Trophoblast cell (in vitro differentiated cells and primary cell): ENCODE measurements at places on chromosomes 11 and 22.

DNA sequence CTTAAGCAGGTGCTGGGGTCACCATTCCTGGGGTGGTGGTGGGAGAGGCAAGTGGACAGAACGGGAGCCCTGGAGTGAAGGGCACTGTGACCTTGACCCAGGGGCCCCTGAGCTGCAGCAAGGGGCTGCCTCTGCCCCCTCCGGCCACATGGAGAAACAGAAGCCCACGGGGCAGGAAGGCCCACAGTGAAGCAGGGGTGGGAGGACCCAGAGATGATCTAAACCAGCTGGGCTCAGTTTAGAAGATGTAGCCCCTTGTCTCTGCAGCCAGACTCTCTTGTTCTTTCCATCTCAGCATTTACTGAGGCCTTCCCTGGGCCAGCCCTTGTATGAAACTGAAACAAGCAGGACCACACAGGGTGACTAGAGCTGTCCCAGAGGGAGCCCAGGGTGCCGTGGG, 30.5 kb downstream of the WNT11 start:
- DNase-seq: no peak

DNA sequence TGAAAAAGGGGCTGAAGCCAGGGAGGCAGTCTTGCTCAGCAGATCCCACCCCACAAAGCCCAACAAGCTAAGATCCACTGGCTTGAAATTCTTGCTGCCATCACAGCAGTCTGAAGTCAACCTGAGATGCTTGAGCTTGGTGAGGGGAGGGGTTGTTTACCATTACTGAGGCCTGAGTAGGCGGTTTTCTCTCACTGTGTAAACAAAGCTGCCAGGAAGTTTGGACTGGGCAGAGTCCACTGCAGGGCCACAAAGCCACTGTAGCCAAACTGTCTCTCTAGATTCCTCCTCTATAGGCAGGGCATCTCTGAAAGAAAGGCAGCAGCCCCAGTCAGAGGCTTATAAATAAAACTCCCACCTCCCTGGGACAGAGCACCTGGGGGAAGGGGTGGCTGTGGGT, 746.1 kb upstream of the LRRC4C start:
- DNase-seq: no peak

DNA sequence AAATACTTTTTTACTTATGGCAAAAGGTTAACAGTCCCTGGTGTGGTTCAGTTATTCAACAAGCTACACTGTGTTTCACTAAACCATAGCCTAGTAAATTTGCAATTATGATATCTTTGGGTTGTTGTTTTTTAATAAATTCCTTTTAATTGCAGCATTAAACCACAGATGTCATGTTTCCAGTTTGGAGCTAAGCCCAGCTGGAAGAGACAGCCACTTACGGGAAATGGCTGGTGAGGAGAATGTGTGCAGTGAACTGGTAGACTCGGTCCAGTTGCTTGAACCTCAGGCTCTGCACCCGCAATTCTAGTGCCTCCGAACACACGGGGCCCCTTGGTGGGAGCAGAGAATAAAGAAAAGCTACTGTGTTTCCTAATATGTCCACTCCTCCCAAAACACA, 70.8 kb downstream of the WNT11 start:
- DNase-seq: no peak

GRCh38 chr11:47987781-47988180, 7.4 kb downstream of the PTPRJ start:
- no peak for DNase-seq

GRCh38 chr11:85062659-85063058, 564.5 kb downstream of the DLG2 start:
- DNase-seq: no peak

DNA sequence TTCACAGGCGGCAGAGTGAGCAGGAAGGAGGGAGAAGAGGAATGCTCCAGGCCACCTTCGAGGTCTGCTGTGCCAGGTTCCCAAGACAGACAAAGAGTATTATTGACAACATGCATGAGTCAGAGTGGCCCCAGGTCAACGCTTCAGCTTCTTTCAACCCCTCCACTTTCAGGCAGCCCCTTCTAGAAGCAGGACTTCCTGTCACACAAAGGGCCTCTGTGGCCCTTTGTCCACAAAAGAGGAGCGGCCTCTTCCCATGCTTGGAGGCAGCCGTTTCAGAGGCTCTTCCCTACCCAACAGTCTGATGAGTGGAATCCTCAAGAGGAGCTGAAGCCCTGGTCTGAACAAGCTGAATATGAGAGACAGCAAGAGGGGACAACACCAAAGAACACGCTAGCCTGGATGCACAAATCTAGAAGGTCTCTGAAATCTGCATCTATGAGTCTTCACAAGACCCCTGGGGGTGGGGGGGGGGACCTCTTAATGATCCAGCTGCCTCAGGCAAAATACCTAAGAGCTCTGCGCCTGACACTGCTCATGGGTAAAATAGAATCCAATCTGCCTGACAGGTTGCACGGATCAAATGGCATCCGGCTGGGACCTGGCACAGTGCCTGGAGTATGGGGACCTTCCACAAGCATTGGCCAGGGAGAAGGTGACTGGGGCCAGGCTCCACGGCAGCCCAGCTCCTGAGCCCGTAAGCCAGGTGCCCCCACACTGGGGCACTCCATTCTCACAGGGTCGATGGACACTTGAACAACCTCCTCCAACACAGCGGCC, 67.5 kb downstream of the PACSIN2 start:
- no peak for DNase-seq

DNA sequence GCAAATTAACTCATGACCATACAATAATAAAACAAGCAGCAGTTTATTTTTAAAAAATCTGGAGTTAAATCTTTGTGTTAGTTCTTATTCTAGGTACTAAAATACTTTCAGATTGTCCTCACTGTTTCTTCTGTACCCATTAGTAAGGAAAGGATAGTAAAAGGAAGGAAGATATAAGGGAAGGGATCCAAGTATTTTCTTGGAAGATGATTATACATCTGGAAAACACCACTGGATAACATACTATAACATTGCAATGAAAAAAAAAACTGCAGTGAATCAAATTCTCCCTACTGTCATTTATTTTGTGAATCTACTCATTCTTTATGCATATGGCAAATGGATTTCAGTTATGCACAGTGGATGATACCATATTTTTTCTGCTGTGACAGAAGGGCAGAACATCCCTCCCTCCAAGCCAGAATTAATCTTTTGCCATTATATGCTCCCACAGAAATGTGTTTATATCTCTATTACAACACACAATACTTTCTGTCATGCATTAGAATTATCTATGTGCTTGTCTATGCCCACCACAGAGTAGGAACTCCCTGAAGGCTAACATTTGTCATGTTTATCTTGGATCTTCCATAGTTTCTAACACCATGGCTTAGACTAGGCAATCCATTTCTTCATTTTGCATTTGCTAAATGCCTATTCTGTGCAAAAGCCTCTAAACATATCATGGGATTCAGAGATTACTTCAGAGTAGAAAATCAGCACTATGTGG, 282.3 kb upstream of the CTSC start:
- no peak for DNase-seq

DNA sequence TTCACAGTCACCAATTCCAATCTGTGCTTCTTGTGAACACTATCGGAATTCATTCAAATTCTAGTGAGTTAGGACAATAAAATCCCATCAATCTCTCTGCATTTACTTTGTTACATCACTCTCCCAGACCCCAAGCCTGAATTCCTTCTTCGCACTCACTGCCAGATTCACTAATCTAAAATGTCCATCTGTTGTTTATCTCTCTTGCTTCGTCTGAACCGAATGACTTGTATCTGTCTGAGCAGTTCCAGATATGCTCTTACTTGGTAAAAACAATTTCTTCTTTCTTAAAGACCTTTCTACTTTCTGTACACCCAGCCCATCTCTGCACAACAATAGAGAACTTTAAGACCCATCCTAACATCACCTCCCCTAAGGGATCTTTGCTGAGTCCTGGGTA, 7.0 kb downstream of the MMP10 start:
- no peak for DNase-seq

DNA sequence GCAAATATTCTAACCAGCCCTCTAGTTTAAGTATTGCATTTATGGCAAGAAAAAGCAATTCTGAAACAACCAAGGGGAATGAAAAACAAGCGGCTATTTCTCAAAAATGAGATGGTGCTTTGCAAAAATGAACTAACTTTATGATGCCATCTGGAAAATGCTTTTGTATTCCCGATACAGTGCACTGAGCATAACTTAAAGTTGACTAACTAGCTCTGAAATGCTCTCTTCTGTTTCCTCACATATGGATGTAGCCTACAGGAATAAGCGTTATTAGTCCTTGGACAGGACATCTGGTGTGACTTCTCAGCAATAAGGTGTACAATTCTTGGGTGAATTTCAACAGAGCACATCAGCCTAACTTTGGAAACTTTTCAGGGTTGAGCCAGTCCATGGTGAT, 228.2 kb upstream of the DDI1 start:
- peak; percentile 40 for DNase-seq
